CD4-positive, CD25-positive, alpha-beta regulatory T cell (primary cell): ENCODE measurements at places on chromosomes 5 and 9.

DNA sequence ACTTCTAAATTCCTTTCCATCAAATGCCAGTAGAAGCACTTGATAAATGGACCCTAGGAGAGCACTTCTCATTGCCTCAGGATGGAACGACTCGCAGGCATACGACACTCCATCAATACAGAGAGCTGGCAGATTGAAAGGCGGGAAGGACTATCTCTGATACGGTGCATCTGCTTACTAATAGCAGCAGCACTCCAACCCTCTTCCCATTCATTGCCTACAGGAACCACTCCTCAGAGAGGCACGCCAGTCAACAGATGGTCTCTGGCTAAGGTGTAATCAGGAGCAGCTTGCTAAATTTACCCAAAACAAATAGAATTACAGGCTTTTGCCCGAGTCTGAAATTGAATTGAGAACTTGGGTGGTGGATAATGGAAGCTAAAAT is 168.1 kb downstream of the EFNA5 start:
- no peak overlapping the region for H3K27ac ChIP-seq
- H3K36me3 ChIP-seq: no peaks in the 10 kb centered on the region
- peak overlapping the region; percentile 67 for H3K4me3 ChIP-seq
- DNase-seq: no peak
- H3K27me3 ChIP-seq: peaks cover 3% of the 10 kb centered on the region
- peaks cover 3% of the 10 kb centered on the region for H3K4me1 ChIP-seq

GRCh38 chr9:83469722-83470121 is 68.5 kb downstream of the FRMD3 start:
- no peaks in the 10 kb centered on the region for H3K27me3 ChIP-seq
- no peak overlapping the region for H3K4me3 ChIP-seq
- H3K4me1 ChIP-seq: no peaks in the 10 kb centered on the region

- H3K36me3 ChIP-seq: no peaks in the 10 kb centered on the region
- no peak overlapping the region for H3K27ac ChIP-seq
- no peak for DNase-seq
Measured at GRCh38 chr9:91657501-91657900, 233.9 kb upstream of the NFIL3 start.

DNA sequence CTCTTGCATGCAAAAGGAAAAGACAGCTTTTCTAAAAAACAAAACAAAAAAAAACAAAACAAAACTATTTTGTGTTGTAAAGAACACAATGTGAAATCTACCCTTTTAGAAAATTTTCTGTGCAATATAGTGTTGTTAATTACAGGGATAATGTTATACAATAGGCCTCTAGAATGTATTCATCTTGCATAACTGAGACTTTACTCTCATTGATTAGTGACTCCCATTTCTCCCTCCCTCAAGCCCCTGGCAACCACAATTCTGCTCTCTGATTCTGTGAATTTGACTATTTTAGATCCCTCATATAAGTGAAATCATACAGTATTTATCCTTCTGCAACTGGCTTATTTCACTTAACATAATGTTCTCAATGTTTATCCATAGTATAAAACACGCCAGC is 234.1 kb downstream of the TMEM161B start:
- no peak for DNase-seq
- H3K27me3 ChIP-seq: no peaks in the 10 kb centered on the region
- H3K4me1 ChIP-seq: no peaks in the 10 kb centered on the region
- H3K27ac ChIP-seq: no peak overlapping the region
- no peaks in the 10 kb centered on the region for H3K36me3 ChIP-seq

DNA sequence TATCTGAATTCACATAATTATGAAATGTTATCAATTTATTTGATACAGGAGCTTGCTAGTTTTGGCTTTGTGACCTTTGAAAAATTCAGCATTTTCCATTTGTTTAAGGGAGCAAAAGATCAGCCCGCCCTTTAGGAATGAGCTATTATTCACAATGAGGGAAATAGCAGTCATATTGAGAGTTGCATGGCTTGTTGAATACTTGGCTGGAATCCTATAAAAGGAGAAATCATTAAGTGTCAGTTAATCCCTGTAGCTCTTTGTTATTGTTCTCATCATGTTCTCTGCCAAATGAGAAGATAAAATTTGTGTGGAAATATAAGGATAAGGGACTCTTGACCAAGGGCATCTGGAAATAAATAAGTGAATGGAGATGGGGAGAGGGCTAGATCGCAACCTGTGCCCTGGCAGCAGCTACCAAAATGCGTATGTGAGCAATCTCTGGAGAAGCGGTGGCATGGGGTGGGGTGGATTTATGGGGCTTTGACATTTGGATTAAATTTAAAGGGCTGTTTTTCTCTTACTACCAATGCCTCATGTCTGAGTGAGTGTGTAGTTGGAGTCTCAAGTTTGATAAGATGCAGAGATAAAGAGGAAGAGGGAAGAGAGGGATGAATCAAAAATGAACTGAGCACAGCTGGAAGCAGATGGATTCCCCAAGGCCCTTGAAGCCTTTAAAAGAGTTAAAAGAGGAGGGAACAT is 237.6 kb downstream of the NNT start:
- H3K27me3 ChIP-seq: no peaks in the 10 kb centered on the region
- no peak for DNase-seq
- no peaks in the 10 kb centered on the region for H3K4me1 ChIP-seq
- H3K27ac ChIP-seq: no peak overlapping the region

- H3K36me3 ChIP-seq: no peaks in the 10 kb centered on the region
- H3K27ac ChIP-seq: no peak overlapping the region
- no peaks in the 10 kb centered on the region for H3K4me1 ChIP-seq
- no peaks in the 10 kb centered on the region for H3K27me3 ChIP-seq
Measured at GRCh38 chr9:109409773-109410397, 88.2 kb downstream of the PTPN3 start.

DNA sequence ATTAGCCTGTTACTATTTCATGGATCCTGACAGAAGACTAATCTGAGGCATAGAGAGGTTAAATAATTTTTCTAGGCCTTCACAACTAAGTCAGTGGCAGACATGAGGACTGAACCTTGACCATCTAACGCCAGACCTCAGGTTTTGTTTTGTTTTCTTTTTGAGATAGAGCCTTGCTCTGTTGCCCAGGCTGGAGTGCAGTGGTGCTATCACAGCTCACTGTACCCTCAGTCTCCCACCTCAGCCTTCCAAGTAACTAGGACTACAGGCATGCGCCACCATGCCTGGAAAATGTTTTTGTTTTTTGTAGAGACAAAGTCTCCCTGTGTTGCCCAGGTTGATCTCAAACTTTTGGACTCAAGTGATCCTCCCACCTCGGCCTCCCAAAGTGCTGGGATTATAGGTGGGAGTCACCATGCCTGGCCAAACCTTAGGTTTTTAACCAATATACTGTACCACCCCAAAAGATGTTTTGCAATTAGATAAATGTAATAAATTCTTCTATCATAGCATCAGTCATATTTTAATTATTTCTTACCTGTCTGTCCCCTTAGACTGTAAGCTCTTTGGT is 35.4 kb downstream of the ERCC6L2 start:
- H3K27me3 ChIP-seq: no peaks in the 10 kb centered on the region
- no peak overlapping the region for H3K4me3 ChIP-seq
- H3K27ac ChIP-seq: no peak overlapping the region

DNA sequence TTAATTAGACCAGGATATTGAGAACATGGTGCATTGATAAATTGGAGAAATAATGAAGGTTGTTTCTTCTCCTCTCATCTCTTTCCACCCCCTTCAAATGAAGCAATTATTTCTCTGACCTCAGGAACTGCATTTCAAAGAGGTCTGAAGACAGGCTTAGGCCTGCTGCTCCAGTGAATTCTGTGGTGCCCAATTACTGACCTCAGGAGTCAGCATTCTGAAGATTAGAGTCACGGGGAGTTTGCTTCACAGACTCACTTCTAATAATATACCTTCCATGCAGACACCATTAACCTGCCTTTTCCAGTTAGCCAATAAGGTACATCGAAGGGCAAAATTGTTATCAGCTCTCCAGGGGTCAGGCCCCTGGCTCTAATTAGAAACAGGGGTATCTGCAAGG is 270.9 kb downstream of the GAS1 start:
- H3K4me1 ChIP-seq: no peaks in the 10 kb centered on the region
- H3K27me3 ChIP-seq: no peaks in the 10 kb centered on the region
- H3K4me3 ChIP-seq: no peak overlapping the region
- no peak overlapping the region for H3K27ac ChIP-seq
- no peaks in the 10 kb centered on the region for H3K36me3 ChIP-seq

- DNase-seq: peak; percentile 52
- H3K4me3 ChIP-seq: no peak overlapping the region
- no peaks in the 10 kb centered on the region for H3K36me3 ChIP-seq
- H3K27ac ChIP-seq: no peak overlapping the region
Measured at GRCh38 chr9:2859776-2860379, 16.0 kb upstream of the PUM3 start.

GRCh38 chr9:123225374-123225813 is 43.0 kb downstream of the STRBP start:
- H3K27ac ChIP-seq: no peak overlapping the region
- H3K4me1 ChIP-seq: peaks cover 10% of the 10 kb centered on the region
- H3K27me3 ChIP-seq: no peaks in the 10 kb centered on the region
- H3K4me3 ChIP-seq: no peak overlapping the region
- DNase-seq: peak; percentile 78
- H3K36me3 ChIP-seq: no peaks in the 10 kb centered on the region

DNA sequence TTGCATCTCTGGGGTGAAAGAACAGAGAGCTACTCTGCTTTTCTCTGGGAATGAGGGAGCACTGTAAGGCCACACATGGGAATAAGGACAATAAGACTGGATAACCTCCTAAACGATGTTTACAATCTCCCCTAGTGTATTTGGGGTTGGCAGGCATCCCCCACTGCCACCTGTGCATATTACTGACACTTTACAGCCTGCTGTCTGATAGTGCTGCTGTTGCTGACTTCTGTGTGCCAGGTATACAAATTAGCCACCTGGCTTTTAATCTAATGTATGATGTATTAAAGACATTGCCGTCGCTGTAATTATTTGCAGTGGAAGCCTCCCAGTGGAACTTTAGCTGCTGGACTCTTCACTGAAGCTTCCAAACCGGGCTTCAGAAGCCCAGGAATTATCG is 4.4 kb upstream of the SHISAL2B start:
- H3K4me1 ChIP-seq: peaks cover 3% of the 10 kb centered on the region
- DNase-seq: no peak
- H3K27ac ChIP-seq: no peak overlapping the region
- no peaks in the 10 kb centered on the region for H3K36me3 ChIP-seq
- peaks cover 14% of the 10 kb centered on the region for H3K27me3 ChIP-seq
- no peak overlapping the region for H3K4me3 ChIP-seq

DNA sequence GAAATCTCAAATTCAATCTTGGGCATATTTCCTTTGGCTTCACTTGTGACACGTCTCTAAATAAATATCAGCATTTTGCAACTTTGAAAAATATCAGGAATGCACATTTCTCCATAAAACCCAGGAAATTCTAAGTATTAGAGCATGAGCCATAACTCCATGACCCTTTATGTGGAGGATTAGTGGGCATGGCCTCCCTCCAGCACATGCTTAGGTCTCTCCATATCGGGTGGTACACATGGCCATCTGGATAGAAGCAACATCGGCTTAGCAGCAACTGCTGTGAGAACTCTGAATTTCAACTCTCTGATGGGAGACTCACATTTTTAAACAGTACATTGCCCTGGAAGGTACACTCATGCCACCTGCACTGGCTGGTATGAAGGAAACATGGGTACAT is 73.7 kb upstream of the EGFLAM start:
- H3K36me3 ChIP-seq: no peaks in the 10 kb centered on the region
- no peak overlapping the region for H3K4me3 ChIP-seq
- DNase-seq: no peak
- no peak overlapping the region for H3K27ac ChIP-seq
- H3K4me1 ChIP-seq: no peaks in the 10 kb centered on the region
- no peaks in the 10 kb centered on the region for H3K27me3 ChIP-seq

- H3K36me3 ChIP-seq: no peaks in the 10 kb centered on the region
- no peak overlapping the region for H3K4me3 ChIP-seq
- H3K4me1 ChIP-seq: no peaks in the 10 kb centered on the region
- H3K27ac ChIP-seq: no peak overlapping the region
- DNase-seq: no peak
- H3K27me3 ChIP-seq: no peaks in the 10 kb centered on the region
Measured at GRCh38 chr9:117739624-117740347, 35.6 kb downstream of the TLR4 start.

DNA sequence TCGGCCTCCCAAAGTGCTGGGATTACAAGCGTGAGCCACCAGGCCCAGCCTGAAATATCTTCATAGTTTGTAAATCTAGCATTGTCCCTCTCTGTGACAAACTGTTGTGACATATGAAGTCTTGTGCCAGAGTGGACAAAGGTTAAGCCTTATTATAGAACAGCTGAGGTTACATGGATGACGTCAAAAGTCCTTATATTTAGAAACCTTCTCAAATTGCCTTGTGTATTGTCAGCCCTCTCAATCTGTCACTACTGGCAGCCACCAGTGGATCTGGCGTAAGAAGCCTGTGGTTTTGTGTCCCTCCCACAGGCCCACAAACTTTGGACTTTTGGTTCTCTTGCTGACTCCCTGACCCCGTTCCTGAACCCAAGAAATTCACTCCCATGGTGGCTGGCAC is 79.4 kb upstream of the CCDC112 start:
- peaks cover 15% of the 10 kb centered on the region for H3K4me1 ChIP-seq
- H3K27me3 ChIP-seq: no peaks in the 10 kb centered on the region
- H3K27ac ChIP-seq: no peak overlapping the region
- no peaks in the 10 kb centered on the region for H3K36me3 ChIP-seq

GRCh38 chr5:98309785-98310598 is 463.5 kb upstream of the RGMB start:
- H3K36me3 ChIP-seq: no peaks in the 10 kb centered on the region
- no peaks in the 10 kb centered on the region for H3K27me3 ChIP-seq
- no peak overlapping the region for H3K27ac ChIP-seq
- H3K4me3 ChIP-seq: no peak overlapping the region
- H3K4me1 ChIP-seq: no peaks in the 10 kb centered on the region

DNA sequence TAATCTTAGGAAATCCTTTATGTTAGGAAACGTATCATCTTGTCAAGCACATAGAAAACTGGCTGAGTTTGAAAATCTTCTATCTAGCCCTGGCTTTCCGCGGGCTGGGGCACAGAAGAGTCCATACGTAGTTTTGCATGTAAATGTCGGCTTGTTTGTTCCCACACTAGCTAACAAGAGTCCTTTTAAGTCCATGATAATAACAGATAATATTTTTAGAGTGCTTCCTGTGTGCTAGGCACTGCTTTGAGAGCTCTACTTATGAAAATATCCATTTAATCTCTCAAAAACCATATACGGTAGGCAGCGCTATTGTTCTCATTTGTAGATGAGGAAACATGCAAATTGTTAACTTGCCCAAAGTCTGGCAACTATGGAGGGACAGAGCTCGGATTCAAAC is 40.5 kb downstream of the FYB1 start:
- peak; percentile 73 for DNase-seq
- H3K4me1 ChIP-seq: peaks cover 100% of the 10 kb centered on the region
- peak overlapping the region; percentile 84 for H3K27ac ChIP-seq
- H3K36me3 ChIP-seq: peaks cover 14% of the 10 kb centered on the region
- peak overlapping the region; percentile 75 for H3K4me3 ChIP-seq
